ENCODE measurements at places on chromosomes 11 and 22. TPM values are rescaled to one million over a fixed set of nuclear protein-coding genes. Genes with fewer than 3 reads are reported as not detected.

GRCh38 chr11:2923446-2924375 is 5.5 kb downstream of the PHLDA2 start:
- no peak for DNase-seq

GDPD4 gene
- polyA plus RNA-seq = not detected

SLC37A2 gene
- 0.61 TPM for polyA plus RNA-seq

OR52N4 gene
- polyA plus RNA-seq = 0.07 TPM

DNA sequence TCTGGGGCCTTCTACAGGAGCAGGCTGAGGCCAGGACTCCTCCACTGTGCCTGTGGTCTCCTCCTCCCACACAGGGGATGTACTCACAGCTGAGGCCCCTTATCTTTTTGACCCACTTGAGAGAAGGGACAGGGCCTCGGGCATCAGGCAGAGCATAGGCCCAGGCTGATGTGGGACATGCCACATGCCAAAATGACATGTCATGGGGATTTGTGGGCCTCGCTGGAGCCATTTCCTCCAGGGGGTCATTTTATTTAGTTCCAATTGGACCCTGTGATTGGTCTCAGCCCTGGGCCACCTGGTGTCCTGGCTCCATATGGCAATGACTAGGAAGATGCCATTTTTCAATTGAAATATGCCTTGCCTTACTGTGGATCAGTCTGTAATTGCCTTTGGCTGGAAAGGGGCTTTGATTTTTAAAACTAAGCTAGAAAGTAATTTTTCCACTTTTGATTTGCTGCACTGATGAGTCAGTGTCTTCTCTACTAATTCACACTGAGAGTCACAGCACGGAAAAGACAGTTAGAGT is 171.1 kb upstream of the NAV2 start:
- no peak for DNase-seq

DNA sequence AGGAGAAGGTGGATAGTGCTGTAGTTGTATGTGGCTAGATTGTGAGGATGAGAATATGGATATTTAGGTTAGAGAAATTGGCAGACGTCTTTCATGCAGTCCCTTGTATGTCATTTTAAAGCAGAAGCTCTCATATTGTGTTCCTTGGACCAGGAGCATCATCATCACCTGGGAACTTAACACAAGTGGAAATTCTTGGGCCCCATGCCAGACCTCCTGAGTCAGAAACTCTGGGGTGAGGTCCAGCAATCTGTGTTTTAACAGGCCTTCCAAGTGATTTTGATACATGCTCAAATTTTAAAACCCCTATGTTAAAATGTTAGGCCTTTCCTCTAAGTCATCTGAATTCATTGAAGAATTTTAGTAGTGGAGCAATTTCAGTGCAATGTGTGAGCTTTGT is 34.8 kb downstream of the JHY start:
- DNase-seq = no peak

DNA sequence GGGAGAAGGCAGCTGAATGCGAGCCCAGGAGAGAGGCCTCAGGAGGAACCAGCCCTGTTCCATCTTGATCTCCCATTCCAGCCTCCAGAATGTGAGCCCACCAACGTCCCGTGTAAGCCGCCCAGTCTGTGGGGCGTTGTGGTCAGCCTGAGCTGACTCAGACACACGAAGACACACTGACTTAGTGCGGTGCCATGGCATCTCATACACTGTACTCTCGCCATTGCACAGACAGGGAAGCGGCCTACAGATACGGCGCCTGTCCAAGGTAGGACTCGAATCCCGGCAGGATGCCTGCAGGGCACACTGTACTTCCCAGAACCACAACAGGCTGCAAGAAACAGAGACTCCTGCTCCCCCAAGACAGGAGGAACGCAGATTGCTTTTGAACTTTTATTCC is 179.6 kb downstream of the CTTN start:
- DNase-seq = no peak

GRCh38 chr22:27545085-27545484 is 256.5 kb downstream of the MN1 start:
- DNase-seq = no peak

SCUBE1 gene
- 0.04 TPM for polyA plus RNA-seq

GRCh38 chr11:36436064-36436463 is 74.0 kb downstream of the TRAF6 start:
- no peak for DNase-seq

USH1C gene
- 10.1 TPM for polyA plus RNA-seq

DNA sequence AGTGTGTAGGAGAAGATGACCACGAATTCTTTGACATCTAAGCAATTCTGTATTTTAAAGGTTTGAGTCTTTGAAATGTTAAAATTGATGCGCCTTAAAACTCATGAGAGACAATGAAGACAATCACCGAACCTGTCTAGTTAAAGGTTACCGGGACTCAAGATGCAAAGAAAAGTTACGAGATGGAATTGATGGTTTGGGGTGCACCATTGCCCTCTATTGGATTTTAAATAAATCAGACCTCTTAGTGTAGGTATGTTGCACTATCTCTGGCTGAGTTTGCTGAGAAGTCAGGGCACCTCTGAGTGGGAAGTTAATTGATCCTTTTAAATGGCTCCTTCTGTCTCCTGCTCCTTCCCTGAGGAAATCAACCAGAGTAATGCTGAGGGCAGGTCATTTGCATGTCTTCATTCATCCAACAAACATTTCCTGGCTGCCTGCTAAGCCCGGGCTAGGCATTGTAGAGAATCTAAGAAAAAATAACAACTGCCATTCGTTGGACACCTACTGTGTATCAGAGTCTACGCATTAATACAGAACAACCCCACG is 19.4 kb upstream of the TMA7B start:
- no peak for DNase-seq

APOBEC3H gene
- polyA plus RNA-seq = 0.14 TPM

DNA sequence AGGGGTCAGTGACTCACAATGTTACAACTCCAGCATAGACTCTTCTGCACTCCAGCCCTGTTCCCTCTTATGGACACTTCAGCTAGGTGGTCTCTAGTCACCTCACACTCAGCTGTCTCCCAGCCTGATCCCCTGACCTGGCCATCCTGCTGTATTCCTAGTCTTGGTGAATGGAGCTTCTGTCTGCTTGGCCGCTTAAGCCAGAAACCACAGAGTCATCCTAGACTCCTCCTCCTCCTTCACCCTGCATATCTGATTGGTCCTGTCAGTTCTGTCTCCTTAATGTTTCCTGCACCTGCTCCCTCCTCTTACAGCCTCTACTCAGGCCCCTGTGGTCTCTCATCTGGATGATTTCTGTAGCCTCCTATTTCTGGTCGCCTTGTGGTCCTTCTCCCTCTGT is 144.9 kb downstream of the HIPK3 start:
- no peak for DNase-seq

- DNase-seq = peak; percentile 65
Measured at GRCh38 chr11:2444821-2445745, at the start of gene KCNQ1. TSS of gene KCNQ1 (plus strand) at chr11:2445008. CDS start at chr11:2445099, 91 bp downstream.

DNA sequence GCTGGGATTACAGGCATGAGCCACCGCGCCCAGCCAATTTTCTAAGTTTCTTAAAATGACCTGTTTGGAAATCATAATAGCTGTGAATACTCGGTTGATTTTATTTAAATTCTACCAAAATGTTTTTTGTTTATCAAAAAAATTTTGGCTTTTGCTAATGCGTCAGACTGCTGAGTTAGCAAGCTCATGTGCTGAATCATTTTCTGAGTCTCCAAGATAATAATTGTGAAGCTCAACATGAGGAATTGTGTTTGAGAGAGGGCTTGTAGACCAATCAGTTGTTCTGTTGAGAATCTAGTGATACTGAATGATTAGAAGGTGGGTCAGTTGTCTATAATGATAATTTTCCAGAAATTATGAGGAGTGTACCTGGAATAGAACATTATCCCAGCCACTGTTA is 15.9 kb downstream of the RNF214 start:
- no peak for DNase-seq

GRCh38 chr22:46914916-46915894 is 152.8 kb downstream of the TBC1D22A start:
- DNase-seq = no peak

RAG2 gene
- polyA plus RNA-seq = not detected

RASSF10 gene
- 0.40 TPM for polyA plus RNA-seq

DDI1 gene
- polyA plus RNA-seq = not detected

DNA sequence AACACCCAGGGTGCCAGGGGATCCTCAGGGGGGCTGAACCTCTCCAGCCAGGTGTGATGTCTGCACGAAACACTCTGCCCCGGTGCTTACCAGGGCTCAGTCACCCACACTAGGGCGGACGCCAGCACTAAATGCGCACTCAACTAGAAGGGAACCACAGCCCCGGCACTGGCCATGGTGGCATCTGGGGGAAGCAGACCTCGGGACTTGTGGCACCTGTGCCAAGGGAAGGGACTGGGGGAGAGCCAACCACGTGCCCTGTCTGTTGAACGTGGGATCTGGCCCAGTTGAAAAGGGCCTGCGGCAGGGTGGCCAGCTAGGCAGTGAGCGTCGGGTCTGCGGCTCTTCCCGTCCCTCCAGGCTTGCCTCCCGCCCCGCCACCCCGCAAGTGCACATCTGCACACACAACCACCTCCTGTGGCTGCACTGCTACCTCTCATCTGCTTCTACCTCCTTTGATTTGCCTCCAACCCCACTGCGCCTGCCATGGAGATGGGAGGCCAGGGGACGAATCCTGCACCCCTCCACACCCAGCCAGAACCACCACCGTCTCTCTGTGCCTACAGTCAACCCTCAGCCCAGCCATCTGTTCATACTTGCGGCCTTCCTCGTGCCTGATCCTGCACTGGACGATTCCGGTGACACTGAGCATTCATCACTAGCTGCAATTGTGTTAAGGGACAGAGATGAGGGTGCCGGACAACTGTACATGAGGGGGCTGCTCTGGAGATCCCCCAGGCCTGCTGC is 15.0 kb upstream of the MOB2 start:
- peak; percentile 16 for DNase-seq

DNA sequence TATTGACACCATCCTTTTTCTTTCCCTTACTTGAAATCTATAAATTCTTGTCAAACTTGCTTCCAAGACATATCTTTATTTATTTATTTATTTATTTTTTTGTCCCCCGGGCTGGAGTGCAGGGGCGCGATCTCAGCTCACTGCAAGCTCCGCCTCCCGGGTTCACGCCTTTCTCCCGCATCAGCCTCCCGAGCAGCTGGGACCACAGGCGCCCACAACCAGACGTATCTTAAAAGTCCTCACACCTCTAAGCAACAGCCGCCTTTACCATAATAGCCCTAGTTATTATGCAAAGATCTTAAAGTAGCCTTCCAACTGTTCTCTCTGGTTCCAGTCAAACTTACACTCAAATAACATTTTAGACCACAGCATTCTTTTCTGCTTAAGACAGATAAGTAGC is 657.0 kb upstream of the B3GAT1 start:
- DNase-seq = no peak

GRCh38 chr22:41361716-41362310 is 19.9 kb upstream of the TEF start:
- no peak for DNase-seq

FERMT3 gene
- polyA plus RNA-seq = 12.6 TPM

DNA sequence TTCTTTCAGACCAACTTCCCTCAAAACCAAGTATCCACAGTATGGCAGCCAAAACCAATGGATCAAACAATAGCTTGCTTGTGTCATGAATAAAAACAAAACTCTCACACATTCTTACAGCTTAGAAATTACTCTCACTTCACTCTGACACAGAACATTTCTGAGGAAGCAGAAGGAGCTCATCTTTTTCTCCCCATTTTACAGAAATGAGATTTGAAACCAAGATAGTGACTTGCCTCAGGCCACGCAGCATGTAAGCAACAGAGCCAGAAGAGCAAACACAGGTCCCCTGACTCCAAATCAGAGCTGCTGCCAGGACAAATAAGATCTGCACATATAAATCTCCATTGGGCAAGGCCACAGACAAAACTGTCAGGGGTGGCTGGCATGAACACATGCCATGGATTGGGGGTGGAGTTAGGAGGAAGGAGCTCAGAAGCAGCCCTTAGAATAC is 64.8 kb downstream of the RAB30 start:
- DNase-seq = peak; percentile 25

GNAZ gene
- 9.7 TPM for polyA plus RNA-seq

C11orf42 gene
- polyA plus RNA-seq = not detected

FIBIN gene
- polyA plus RNA-seq = 2.7 TPM

GRCh38 chr22:36323182-36323854 is 64.4 kb downstream of the MYH9 start:
- DNase-seq = no peak

DNA sequence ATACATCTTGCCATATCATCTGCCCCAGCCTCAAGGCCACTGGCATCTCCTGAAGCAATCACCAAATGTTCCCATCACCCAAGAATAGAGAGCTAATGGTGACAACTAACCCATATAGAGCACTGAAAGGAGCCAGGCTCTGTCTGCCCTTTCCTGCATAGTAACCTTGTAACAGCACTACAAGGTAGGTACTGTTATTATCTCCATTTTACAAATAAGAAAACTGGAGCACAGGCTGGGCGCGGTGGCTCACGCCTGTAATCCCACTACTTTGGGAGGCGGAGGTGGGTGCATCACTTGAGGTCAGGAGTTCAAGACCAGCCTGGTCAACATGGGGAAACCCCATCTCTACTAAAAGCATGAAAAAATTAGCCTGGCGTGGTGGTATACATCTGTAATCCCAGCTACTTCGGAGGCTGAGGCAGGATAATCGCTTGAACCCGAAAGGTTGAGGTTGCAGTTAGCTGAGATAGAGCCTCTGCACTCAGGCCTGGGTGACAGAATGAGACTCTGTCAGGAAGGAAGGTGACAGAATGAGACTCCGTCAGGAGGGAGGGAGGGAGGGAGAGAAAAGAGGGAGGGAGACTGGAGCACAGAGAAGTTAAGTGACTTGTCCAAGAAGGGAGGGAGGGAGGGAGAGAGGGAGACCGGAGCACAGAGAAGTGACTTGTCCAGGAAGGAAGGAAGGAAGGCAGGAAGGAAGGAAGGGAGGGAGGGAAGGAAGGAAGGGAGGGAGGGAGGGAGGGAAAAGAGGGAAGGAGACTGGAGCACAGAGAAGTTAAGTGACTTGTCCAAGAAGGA is 2.2 kb downstream of the SLC35F2 start:
- no peak for DNase-seq

ADAMTS8 gene
- polyA plus RNA-seq = 0.42 TPM

DKK3 gene
- polyA plus RNA-seq = 9.1 TPM

GRCh38 chr11:44408711-44409470 is 99.0 kb upstream of the ALX4 start:
- no peak for DNase-seq

LARGE1 gene
- 10.5 TPM for polyA plus RNA-seq

GRCh38 chr22:45892681-45893461 is 84.1 kb downstream of the WNT7B start:
- DNase-seq = no peak

GSTP1 gene
- 310 TPM for polyA plus RNA-seq

DNA sequence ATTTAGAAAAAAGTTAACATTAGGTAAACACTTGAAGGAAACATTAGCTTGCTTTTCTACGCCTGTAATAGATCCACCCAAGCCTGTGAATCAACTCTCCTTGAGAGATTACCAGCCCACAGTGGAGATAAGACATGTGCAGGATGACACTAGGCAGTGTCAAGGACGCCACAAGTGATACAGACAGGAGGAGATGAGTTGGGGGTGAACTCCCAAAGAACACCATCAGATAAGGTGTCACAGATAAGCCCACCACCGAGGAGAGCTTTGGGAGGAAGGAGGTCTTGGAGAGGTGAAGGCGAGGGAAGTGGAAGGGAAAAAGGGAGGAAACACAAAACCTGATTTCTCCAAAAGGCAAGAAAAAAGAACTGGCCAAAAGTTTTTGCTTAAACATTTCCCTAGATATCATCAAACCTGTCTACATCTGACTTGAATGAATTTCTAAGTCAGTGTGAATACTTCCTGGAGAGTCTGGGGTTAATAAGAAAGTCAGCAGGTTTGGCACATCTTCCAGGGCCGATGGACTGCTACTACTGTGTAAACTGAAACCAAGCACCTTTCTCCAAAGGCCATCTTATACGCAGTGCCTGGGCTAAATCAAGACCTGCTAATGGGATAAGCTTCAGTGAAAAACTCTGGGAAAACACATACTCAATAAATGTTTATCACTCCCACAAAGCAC is 15.5 kb downstream of the CLTCL1 start:
- DNase-seq = no peak
